HT1080 (cell line): ENCODE measurements at places on chromosomes 6 and 20.

DNA sequence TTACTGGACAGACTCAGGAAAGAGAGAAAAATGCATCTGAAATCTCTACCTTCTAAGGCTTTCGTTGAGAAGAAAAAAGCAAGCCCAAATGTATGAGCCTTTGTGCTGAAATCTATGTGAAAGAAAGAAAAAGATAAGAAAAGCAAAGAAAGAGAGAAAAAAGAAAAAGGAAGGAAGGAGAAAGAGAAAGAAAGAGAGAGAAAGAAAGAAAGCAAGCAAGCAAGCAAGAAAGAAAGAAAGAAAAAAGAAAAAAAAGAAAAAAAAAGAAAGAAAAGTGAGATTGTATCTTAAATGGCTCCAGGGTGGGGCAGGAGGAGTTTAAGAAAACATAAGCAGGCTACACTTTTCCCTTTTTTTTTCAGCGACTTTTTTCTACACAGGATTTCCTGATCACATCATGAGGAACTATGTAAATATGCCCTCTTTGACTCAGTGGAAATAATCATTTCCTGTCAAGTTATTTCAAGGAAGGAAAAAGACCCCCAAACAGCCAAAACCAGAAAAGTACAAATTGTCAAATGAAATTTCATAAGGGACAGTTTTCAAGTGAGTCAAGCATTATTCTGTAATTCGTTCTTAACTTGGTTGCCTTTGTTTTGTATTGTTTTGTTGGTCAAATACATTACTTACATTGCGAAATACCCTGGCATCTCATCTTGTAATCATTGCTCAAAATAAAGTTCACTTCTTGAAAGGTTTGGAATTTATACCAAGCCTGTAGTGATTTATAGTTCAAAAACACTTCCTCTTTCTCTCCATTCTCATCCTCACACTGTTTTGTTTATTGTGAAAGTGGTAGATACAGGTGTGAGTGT is 79.5 kb upstream of the RNF217 start:
- peak; percentile 78 for DNase-seq

- DNase-seq, result no peak
Measured at GRCh38 chr6:124990988-124991387, 28.8 kb downstream of the RNF217 start.

- peak; percentile 59 for DNase-seq
Measured at GRCh38 chr6:139820210-139820609, 445.8 kb upstream of the CITED2 start.

GRCh38 chr20:63733117-63733516 is 3.3 kb upstream of the LIME1 start:
- no peak for DNase-seq

DNA sequence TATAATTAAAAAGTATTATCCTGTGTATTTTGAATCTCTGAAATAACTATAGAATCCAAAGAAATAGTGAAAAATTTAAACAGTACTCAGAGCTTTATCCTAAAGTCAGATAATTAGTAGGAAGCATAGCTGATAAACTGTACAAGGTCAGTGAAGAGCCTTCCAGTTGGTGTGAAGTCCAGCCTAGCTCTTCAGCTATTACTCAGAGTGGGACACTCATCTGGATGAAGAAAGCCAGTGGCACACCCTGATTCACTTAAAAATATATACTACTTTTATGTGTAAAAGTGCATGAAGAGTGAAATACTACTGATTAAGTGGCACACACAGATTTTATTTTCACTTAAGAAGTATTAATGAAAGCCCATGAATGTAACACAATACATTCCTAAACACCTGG is 3.1 kb downstream of the IFNGR1 start:
- DNase-seq, result no peak

- no peak for DNase-seq
Measured at GRCh38 chr6:2562721-2563451, 187.8 kb downstream of the MYLK4 start.

- DNase-seq, result peak; percentile 96
Measured at GRCh38 chr20:61185841-61186601, 66.0 kb upstream of the CDH4 start.

DNA sequence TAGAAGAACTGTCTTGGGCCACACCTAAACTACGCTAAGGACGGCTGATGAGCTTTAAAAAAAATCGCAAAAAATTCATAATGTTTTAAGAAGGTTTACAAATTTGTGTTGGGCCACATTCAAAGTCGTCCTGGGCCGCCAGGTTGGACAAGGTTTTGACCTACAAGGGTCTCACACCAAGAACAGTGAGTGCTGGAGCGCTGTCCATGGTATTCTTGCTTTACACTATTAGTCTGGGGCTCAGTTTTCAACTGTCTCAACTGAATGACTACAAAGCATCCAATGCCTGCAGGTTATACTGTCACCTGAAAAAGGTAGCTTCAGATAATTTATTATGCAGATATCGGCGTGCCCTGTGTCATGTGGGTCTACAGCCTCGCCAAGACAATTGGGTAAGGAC is 3.7 kb upstream of the FAXC start:
- no peak for DNase-seq

DNA sequence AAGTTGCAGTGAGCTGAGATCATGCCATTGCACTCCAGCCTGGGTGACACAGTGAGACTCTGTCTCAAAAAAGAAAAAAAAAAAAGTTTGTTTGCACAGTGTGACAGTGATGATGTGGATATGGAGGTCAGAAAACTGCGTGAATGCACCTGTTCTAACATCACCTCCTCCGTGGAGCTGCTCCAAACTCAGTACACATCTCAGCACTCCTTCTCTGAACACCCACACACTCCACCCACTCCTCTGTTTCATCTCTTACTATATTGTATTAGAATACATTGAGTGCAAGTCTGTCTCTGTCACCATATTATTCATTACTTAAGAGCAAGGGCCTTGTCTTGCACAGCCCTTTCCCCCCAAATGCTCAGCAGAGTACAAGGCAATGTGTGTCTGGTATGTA is 51.5 kb upstream of the ENPP4 start:
- no peak for DNase-seq

DNA sequence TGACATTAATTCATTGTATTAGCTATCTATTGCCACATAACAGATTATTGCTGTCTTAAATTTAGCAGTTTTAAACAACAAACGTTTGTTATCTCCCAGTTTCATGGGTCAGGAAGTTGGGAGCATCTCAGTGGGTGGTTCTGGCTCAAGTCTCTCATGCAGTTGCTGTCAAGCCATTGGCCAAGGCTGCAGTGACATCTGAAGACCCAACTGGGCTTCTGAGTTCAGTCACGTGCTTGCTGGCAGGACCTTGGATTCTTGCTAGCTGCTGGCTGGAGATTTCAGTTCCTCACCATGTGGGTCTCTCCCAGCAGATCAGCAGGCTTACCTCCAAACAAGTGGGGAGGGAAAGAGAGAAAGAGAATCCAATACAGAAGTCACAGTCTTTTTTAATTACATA is 152.6 kb upstream of the EXOC2 start:
- DNase-seq, result no peak

GRCh38 chr6:112330879-112331265 is 16.3 kb upstream of the RFPL4B start:
- no peak for DNase-seq

DNA sequence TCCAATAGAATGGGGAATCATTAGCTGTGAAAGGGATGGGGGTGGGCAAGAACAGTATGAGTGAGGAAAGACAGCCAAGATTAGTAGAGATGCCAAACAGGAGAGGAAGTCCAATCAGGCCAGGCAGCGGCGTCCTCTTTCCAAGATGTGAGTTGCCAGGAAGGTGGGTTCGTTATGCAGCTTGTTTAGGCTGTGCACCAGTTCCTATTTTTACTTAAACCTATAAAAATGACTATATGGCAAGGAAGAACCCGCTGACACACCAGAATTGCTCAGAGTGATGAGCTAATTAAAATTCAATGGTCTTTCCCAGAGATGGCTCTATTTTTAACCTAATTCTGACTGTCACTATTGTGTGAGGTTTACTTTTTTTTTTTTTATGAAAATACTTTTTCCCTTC is 88.2 kb downstream of the SLC22A23 start:
- DNase-seq, result no peak

- no peak for DNase-seq
Measured at GRCh38 chr6:130140084-130140483, 82.7 kb downstream of the SAMD3 start.

DNA sequence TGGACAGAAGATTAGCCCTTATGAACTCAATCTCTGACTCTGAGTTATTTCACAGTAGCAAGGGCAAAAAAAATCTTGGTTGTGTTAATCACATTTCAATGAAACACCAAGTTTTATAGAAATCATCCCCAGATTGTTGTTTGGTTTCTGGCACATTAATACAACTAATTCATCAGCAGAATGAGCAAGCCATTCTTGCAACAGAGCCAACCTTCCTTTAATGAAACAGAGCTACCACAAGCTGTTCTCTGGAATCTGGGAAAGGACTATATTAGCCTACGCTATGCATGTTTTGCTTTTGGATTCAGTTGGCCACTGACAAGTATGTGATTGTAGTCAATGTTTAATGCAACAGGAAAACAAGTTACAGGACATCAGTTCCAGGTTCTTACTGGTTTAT is 13.8 kb upstream of the POPDC3 start:
- DNase-seq, result no peak

DNA sequence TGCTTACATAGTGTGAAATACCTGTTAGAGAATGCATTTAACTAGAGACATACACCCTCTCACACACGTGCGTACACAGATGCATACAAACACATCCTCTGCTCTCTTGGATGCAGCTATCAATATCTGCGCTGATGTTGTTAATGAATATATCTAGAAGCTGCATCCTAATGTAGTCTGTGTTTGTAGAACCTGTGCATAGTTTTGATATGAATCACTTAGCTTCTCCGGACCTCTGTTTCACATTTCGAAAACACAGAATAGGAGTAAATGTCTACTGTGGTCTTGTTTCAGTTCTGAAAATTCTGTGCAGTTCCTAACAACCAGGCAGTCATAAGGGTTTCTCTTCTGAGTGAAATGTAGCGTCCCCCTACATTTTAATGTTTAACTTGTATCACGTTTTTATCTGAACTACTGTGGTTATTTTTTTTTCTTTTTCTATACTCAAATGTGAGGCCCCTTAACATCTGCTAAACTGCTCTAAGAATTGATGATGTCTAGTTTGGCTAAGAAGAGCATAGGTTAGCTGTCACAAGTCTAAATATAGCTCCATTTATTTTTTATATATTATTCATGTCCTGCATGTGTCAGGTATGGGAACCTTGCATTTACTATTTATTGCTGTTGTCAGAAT is 254.5 kb downstream of the TMEM242 start:
- DNase-seq, result peak; percentile 31

DNA sequence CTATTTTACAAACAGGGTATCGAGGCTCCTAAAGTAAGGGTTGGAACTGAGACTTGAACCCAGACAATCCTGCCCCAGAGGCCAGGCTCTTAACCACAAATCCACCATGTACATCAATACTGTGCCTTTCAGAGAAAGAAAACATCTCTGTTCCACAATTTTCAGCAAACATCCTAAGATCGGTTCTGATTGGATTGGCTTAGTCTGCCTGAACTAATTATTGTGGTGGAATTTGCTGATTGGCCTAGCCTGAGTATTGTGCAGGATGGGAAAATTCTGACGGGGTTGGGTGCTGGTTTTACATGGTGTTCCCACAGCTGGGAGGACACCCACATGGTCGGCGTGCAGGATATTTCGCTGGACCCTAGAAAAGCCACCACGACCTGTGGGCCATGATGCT is at the start of gene CLPSL1:
Gene CLPSL1 (plus strand): TSS at position 301 of the 400 bp plus-strand sequence. CDS start 92 bp downstream, at position 393.
- DNase-seq, result no peak

DNA sequence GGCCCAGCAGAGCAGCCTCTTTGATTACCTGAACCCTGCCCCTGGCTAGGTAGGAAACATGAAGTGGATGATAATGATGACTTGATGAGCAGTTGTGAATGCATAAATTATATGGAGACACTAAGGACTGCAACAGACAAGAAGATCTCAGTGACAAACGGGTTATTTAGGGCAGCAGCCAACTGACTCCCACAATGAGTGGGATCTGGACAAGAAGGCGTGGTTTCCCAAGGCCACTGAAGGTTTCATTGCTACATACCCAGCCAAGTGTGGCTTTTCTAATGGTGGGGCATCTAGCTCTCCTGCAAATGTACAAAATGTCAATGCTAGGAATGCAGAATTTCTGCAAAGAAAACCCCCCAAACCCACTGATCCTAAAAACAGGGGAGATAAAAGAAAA is 29.4 kb downstream of the RING1 start:
- DNase-seq, result no peak

GRCh38 chr6:28977341-28978132 is 27.6 kb downstream of the ZNF311 start:
- DNase-seq, result peak; percentile 65

GRCh38 chr20:17655865-17656479 is 26.1 kb downstream of the RRBP1 start:
- peak; percentile 49 for DNase-seq

GRCh38 chr6:20126102-20126752 is 86.0 kb downstream of the MBOAT1 start:
- no peak for DNase-seq

GRCh38 chr20:8938532-8938931 is 130.4 kb upstream of the PLCB4 start:
- DNase-seq, result no peak

GRCh38 chr6:1856381-1856780 is 246.7 kb downstream of the FOXC1 start:
- DNase-seq, result no peak

DNA sequence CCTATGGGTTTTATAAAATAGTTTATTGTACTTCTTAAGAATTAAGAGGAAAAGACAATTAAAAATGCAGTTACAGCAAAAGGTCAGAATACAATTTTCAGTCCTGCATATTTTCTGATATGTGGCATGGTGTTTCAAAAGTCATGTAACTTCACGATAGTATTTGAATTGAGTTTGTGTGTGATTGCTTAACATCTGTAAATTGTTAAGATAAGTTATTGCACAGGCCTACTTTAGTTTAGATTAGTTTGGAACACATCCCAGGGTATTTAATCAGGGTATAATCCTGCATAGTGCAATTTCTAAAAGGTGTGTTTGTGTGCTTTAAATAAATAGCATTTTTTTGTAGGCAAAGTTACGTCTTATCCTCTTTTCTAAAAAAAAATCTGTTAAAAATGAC is 289.6 kb downstream of the RIMS1 start:
- DNase-seq, result no peak

GRCh38 chr6:63963769-63964315 is 328.2 kb downstream of the PHF3 start:
- no peak for DNase-seq

DNA sequence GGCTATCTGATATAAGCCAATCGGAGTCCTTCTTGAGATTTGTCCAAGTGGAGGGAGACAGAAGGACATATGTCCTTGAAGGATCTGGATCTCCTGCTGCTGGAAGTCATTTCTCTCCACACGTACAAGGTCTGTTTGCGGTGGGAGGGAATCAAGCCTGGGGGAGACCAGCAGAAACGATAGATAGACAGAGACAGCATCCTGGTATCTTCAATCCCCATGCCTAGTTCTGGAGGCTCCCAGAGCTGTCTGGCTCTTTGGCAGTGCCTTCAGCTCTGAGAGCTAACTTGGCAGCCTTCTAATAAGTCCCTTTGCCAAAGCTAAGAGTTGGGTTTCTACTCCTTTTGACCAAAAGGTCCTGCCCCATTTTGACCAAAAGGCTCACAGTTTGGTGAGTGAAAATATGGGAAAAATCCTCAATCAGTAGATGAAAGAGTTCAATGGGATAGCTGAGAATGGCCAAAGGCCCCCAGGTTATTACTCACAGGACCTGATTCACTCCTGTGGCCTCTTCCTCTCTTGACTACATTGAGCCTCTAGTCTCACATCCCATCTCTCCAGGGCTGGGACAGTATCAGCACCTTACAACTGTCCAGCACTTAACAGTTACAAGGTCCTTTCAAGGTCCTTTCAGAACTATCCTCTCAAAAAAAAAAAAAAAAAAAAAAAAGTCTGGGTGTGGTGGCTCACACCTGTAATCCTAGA is 20.3 kb downstream of the AARS2 start:
- no peak for DNase-seq
